ENCODE measurements at places on chromosomes 12 and 14.

- DNase-seq = no peak
Measured at GRCh38 chr12:49314811-49315210, 8.2 kb upstream of the TROAP start.

- DNase-seq = no peak
Measured at GRCh38 chr12:106588771-106589170, 6.0 kb downstream of the RFX4 start.

GRCh38 chr14:75368333-75368732 lies 59.5 kb upstream of the JDP2 start:
- DNase-seq = no peak

DNA sequence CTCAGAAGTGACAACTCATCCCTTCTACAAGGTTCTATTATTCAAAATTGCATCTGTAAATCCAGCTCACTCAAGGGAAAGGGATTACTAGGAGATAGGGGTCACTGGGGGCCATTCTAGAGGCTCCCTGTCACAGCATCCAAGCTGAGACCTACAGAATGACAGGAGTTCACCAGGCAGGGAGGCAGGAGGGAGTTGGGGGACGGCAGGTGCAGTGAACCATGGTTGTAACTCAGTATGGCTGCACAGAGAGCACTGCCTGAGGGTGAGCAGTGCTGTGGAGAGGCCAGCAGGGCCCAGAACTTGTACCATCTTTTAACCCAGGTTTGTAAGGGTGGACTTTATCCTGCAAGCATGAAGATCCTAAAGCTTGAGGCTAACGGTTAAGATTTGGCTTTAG lies 37.9 kb upstream of the SINHCAF start:
- no peak for DNase-seq

GRCh38 chr14:59295951-59296350 lies 107.5 kb downstream of the DAAM1 start:
- DNase-seq = no peak

GRCh38 chr12:131477613-131478012 lies 233.3 kb upstream of the SFSWAP start:
- no peak for DNase-seq

- DNase-seq = no peak
Measured at GRCh38 chr12:131420867-131421447, 289.9 kb upstream of the SFSWAP start.

- DNase-seq = no peak
Measured at GRCh38 chr14:96154900-96155299, 49.7 kb upstream of the BDKRB2 start.

DNA sequence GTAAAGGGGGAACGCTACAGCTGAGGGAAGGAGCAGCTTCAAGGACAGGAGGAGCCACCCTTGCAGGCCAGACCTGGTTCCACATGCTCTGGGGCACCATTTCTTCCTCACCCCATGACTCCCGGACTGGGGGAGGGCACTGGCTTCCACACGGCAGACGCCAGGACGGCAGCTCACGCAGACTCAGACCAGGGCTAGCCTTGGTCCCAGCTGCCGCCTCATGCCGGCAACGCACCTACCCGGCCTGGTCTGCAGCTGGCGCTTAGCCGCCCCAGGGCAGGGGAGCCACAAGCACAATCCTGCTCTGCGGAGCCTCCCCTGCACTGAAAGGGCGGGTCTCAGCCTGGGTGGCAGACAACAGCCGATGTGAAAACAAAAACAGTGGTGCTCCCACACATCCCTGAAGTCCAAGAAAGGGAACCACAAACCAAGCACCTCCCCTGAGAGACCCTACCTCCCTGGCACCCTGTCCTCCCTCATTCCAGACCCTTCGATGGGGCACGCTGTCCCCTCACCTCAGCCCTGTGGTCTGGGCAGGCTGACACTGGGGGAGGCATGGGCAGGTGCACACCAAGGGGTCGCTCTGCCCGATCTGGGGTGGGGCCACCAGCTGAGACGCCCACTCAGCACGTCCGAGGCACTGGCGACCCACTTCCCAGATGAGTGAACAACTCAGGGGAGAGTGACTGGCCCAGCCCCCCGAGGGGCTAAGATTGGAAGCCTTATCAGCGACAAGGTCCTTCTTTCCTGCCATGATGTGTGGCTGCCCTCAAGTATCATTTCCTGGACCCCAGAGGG lies 65.0 kb downstream of the CHGA start:
- no peak for DNase-seq

DNA sequence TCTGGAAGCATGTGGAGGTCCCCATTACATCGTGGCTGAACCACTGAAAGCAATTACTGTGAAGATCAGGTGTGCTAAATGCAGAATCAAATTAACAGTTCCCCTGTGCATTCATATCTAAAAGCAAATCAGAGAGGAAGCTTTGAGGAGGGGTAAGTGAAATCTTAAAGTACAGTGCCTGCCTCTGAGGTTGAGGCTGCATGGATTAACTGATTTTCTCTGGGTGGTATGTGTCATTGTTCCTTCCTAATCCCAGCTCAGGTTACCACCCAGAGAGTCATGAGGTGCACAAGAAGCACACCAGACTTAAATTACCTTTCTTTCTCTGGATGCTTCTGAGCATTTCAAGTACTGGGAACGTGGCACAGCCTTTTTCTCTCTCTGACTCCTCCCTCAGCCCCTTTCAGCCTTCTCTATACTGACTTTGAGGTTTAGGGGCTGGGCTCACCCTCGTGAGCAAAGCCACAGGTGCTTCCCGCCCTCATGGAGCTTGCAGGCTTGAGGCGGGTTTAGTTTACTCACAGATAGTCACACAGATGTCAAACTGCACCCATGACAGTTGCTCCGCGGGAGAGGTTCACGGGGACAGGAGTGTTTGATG lies 237.6 kb upstream of the CRY1 start:
- DNase-seq = no peak

DNA sequence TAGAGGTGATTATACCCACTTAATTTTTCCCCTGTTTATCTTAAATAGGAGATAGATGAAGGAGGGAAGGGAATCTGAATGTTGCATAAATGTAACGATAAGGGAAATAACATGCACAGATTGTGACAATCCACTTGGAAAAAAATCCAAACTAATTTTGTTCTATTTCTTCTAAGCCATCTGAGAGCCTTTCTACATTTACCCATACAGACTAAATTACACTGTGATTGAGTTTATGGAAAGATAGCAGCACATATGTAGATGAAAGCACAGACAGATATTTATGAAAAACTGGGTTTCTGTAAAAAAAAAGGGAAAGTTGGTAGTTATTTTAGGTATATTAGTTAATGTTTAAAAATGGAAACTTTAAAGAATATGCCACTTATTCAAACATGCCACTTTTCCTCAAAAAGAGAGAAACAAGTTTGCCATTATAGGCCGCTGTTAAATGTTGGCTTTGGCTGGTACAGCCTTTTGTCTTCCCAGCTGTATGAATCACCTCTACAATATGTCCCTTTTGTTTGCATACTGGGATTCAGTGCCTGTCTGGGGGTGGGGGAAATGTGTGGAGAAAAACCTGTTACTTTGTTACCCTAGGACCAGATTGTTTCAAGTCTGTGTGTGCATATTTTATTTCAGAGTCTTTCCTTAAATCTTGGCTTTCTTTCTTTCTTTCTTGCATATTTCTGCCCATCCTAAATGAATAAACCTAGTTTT lies 470.2 kb upstream of the LMO3 start:
- DNase-seq = no peak

DNA sequence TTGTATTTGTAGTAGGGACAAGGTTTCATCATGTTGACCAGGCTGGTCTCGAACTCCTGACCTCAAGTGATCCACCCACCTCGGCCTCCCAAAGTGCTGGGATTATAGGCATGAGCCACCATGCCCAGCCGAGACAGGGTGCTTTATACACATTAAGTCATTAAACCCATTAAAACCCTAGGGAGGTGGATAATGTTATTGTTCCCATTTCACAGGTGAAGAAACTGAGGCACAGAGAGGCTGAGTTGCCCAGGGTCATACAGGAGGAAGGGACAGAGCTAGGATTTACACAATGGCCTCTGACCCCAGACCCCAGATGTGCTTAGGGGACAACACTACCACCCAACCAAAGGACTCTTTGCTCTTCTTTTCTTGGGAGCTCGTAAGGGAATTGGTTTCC lies 51.0 kb upstream of the RIN3 start:
- DNase-seq = no peak

- DNase-seq = no peak
Measured at GRCh38 chr12:120508537-120508936, 12.6 kb downstream of the DYNLL1 start.

- peak; percentile 17 for DNase-seq
Measured at GRCh38 chr14:94342334-94342934, 19.3 kb upstream of the SERPINA6 start.

DNA sequence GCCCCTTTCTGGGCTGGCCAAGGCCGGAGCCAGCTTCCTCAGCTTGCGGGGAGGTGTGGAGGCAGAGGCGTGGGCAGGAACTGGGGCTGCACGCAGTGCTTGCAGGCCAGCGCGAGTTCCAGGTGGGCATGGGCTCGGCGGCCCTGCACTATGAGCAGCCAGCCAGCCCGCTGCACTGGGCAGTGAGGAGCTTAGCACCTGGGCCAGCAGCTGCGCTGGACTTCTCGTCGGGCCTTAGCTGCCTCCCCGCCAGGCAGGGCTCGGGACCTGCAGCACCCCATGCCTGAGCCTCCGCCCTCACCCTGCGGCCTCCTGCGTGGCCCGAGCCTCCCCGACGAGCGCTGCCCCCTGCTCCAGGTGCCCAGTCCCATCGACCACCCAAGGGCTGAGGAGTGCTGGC lies 42.0 kb downstream of the TMTC2 start:
- no peak for DNase-seq

GRCh38 chr12:97267594-97268202 lies 194.9 kb upstream of the RMST start:
- DNase-seq = no peak

DNA sequence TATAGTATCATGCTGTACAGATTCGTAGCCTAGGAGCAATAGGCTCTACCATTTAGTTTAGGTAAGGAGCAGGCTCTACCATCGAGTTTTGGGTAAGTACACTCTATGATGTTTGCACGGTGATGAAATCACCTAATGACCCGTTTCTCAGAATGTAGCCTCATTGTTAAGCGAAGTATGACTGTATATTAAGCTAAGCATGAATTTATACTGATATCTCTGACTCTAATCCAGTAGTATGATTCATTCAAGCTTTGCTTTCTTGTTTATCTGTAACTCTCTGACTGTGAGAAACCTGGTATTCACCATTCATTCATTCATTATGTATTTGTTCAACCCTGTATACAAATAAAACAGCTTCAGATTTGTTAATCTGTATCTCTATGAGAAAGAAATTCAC lies 283.9 kb upstream of the PRICKLE1 start:
- DNase-seq = no peak

DNA sequence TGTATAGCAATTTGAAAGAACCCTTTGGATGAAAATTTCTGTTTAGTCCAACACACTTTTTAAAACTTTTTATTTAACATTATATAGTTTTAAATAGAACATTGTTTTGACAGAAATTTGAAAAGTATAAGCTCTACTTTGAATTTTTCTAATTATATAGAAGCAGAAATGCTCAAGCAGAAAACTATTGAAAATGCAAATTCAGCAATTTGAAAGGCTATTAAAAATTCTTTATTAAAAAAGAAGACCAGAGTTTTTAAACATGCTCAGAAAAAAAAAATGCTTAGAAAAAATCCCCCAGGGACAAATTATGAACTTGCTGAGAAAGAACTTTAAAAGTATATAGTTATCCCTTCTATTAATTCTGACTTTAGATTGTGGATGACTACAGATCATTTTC lies 21.1 kb upstream of the FSCB start:
- no peak for DNase-seq

DNA sequence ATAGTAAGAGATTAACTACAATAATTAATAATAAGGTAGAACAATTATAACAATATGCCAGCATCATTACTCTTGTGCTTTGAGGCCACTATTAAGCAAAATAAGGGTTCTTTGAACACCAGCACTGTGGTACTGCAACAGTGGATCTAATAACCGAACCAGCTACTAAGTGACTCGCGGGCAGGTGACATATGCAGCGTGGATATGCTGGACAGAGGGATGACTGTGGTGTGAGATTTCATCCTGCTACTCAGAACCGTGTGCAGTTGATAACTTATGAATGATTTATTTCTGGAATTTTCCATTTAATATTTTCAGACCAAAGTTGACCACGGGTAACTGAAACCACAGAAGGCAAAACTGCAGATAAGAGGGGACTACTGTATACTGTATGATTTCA lies 34.4 kb downstream of the BMAL2 start:
- DNase-seq = no peak

DNA sequence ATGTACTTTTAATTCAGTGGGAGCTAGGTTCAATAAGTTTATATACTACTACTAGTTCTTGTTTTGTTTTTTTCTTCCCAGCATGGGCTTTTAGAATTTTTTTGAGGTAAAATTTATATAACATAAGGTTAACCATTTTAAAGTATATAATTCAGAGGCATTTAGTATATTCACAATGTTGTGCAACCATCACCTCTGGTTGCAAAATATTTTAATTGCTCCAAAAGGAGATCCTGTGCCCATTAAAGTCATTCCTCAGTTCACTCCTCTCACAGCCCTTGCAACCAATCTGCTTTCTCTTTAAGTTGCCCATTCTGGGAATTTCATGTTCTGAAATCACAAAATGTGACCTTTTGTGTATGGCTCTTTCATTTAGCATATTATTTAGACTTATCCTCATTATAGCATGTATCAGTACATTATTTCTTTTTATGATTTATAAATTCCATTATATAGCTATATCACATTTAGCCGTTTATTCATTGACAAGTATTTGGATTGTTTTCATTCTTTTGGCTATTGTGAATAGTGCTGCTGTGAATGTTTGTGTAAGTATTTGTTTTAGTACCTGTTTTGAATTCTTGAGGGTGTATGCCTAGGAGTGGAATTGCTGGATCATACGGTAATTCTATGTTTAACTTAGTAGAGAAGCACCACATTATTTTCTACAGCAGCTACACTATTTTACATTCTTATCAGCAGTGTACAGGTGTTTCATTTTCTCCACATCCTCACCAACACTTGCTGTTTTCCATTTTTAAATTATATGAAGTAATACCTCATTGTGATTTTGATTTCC lies 59.1 kb downstream of the ARHGAP5 start:
- no peak for DNase-seq

DNA sequence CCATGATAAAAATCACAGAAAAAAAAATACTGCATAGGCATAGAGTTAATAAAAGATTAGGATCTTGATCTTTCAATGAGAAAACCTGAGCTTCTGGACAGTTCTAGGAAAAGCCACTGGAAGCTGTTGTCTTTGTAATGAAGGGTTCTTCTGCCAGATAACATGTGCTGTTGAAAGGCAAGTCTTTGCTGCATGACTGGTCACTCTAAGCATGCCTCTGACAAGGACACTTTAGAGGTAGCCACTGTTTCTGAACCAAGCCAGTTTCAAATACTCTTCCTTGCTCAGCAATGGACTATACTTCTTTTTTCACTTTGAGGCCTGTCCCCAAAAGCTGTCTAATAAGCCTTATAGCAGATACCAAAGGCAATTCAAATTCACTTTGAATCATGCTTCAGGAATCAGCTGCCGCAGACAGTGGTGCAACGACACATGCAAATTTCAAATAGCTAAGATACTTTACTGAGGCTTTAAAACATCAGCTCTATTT lies 70.2 kb downstream of the BTG1 start:
- no peak for DNase-seq

Data from stimulated activated CD4-positive, alpha-beta T cell treated with anti-CD3 and anti-CD28 coated beads, Interleukin-4, amount 100 ng/mL, for 24 hours (primary cell).